ENCODE measurements at places on chromosomes 12 and 14.
A peak's percentile ranks its signal among the peaks of the same experiment; 100 is the strongest.

GRCh38 chr14:64409126-64409920 is 21.2 kb downstream of the MTHFD1 start:
- DNase-seq = peak; percentile 36

- no peak for DNase-seq
Observed at GRCh38 chr12:47824198-47824597, 4.5 kb upstream of the HDAC7 start.

GRCh38 chr12:2998789-2999264 is 39.6 kb downstream of the TEAD4 start:
- no peak for DNase-seq

GRCh38 chr14:67821121-67821520 is 1.5 kb downstream of the RAD51B start:
- DNase-seq = no peak

- no peak for DNase-seq
Observed at GRCh38 chr14:70982200-70982599, 74.9 kb downstream of the PCNX1 start.

- no peak for DNase-seq
Observed at GRCh38 chr12:89029961-89030360, 322.3 kb downstream of the DUSP6 start.

DNA sequence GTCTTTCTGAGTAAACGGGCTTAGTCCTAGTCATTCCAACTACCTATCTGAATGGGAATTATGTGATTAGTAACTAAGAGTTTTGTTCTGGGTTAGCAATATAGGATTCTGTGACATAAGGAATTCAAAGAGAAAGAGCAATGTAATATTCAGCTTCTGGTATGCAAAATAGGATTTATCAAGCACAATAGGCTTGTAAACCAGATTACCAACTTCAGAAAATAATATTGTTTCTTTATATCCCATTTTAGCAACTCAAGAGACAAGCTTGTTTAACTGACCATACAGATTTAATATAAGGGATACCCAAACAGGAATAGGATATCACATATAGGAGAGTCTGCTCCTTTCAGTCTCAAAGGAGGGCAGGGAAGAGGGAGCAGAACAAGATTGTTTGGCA is 240.9 kb downstream of the CEP128 start:
- DNase-seq = no peak

GRCh38 chr12:93883436-93884154 is 206.4 kb downstream of the CRADD start:
- DNase-seq = no peak

DNA sequence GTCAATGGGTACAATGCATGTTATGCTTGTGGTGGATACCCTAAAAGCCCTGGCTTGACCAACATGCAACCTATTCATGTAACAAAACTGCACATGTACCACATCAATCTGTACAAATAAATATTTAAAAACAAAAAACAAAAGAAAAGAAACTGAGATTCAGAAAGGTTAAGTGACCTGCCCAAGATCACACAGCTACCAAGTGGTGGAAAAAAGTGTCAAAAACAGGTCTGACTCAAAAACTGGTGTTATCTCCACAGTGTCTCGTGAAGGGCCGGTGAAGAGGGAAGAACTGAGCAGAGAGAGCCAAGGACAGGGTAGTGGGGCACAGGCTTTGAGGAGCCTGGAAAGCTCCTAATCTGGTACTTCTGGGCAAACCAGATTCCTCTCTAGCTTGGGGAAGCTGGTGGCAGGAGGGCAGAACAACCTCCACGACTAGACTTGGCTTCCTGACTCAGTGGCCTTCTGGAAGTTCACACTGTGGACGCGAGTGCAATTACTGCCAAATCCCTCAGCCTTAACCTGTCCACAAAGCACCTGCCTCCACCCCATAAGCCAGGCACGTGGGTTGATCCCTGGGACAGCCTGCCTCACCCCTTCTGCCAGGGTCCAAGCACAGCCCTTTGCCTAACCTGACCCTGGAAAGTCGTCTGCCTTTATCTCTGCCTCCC is 15.6 kb downstream of the ZBTB39 start:
- no peak for DNase-seq

- DNase-seq = no peak
Observed at GRCh38 chr14:35121026-35121886, 534 bp downstream of the PPP2R3C start.

GRCh38 chr14:36241183-36241582 is 64.7 kb upstream of the PTCSC3 start:
- DNase-seq = no peak

DNA sequence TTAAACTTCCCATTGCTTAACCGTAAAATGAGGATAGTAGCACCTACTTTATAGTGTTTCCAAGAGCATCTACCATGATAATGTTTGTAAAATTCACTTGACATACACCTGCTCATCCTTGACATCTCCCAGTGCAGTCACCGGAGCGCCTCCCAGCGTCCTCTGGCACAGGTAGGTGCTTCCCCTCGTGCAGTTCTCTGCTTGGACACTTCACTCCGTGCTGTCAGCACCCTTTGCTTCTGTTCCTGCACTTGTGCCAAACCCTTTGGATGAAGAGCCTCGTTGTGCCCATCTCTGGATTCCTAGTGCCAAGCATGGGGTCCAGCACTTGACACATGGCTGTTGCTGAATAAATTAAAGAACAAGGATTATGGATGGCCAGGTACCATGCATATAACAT is 28.3 kb downstream of the ETV6 start:
- DNase-seq = no peak

DNA sequence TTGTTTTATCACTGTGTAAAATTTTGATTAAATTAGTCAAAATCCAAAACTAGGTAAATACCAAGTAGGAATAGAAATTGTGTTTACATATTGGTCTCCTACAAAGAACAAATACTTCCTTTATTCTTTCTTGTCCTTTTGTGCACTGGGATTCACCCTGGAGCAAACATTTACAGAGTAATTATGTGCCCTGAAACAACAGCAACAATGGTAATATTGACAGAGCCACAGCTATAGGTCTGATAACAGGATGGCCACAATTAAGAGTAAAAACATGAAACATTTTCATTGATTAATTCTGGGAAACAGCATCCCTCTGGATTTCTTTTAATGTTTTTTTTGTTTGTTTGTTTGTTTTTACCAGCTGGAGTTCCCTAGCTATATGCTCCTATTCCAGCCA is 61.2 kb downstream of the SLC38A6 start:
- no peak for DNase-seq

- no peak for DNase-seq
Observed at GRCh38 chr14:32985866-32986265, 47.2 kb downstream of the NPAS3 start.

DNA sequence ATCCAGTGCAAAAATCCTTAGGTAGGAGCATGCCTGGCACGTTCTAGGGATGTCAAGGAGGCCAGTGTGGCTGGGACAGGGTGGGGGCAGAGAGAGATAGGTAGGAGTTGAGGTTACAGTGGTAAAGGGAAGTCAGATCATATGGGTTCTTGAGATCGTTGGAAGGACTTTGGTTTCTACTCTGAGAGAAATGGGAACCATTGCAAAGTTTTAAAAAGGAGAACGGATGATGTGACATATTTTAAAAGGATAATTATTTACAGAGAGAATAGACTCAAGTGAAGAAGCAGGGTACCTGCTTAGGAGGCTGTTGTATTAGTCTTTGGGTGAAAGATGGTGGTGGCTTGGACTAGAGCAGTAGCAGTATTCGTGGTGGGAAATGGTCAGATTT is 47.6 kb upstream of the ATP2B1 start:
- DNase-seq = no peak

- DNase-seq = no peak
Observed at GRCh38 chr12:122878780-122879612, 16.9 kb downstream of the VPS37B start.

GRCh38 chr12:49109641-49110463 is 795 bp downstream of the LMBR1L start:
- DNase-seq = peak; percentile 48

DNA sequence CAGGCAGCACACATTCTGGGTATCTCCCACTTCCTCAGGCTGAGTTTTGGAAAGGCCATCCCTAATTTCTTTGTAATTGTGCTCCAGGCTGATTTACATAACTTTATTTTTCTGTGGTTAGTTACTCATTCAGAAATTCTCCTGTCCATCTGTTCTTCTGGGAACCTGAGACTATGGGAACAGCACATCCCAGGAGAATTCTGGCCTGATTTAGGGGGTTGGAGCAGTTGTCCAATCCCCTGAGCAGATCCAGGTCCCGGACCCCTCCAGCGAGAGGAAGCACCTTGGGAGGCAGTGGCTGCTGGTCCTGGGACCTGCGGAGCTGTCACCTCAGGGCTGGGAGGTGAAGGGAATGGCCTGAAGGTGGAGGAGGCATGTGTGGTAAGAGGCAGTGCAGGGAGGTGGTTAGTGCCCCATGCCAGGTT is 40.4 kb downstream of the TSPAN9 start:
- DNase-seq = no peak

DNA sequence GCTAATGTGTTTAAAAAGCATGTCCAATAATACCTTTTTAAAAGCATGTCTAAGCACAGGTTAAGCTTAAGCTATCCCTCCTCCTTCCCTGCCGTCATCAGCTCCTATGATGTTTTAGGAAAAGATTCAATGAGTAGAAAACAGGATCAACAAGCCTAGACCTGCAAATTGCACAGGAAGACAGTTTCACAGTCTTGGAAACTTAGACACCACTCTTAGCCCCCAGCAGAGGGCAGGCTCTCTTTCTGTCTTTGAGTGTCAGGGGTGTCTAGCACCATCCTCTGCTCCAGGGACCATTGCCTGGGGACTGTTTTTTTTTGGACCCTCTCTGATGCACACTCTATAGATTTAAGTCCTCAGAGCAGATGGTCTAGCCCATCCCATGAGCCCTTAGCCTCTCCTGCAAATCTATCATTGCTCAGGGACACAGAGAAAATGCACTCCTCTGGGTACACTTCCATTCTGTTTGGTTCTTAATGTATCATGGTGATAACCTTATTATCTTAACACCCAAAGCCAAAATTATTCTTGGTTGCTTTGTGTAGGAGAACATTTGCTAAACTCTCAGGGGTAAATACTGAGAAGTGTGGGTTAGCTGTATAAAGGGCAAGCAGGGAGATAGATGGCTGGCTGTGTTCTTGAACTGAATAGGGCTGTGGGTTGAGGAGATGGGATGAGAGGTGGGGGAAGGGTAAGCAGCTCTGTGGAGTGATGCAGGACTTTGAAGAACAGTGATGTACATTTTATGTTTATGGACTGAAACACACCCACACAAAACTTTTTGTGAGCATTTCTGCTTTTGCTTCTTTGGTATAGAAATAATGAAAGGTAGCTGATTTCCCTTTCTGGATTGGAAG is 259.9 kb upstream of the DDHD1 start:
- peak; percentile 10 for DNase-seq

GRCh38 chr14:105883066-105884005 is 357.0 kb downstream of the TMEM121 start:
- DNase-seq = no peak

DNA sequence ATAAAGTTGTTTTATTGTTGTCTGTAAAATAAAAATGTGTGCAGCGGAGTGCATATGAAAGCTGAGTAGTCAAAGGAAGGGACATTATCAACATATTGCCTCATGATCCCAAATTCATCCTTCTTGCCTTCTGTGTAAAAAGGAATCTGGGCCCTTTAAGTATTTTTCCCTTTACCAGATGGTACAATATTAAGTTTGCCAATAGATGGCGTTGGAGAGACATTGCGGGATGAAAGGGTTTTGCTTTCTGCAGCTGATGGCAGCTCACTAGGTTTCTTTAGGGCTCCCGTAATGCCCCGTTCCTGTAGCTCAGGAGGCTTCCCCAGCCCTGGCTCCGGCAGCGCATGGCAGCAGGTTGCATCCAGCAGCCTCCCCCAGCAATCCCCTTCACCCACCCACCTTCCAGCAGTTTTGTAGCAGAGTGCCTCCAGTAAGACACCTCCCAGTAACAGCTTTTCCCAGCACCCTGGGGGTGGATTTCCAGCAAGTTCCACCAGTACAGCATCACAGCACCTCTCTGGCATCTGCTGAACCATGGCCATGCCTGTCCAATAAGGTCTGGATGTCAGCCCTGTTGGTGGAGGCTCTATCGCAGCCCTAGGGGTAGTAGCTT is 354.4 kb downstream of the MED13L start:
- DNase-seq = peak; percentile 48

GRCh38 chr14:98170575-98170974 is 1101.4 kb downstream of the BCL11B start:
- DNase-seq = no peak

- DNase-seq = no peak
Observed at GRCh38 chr14:64688811-64689281, 15.4 kb upstream of the PLEKHG3 start.

GRCh38 chr12:62375603-62376002 is 91.0 kb upstream of the MON2 start:
- DNase-seq = no peak

DNA sequence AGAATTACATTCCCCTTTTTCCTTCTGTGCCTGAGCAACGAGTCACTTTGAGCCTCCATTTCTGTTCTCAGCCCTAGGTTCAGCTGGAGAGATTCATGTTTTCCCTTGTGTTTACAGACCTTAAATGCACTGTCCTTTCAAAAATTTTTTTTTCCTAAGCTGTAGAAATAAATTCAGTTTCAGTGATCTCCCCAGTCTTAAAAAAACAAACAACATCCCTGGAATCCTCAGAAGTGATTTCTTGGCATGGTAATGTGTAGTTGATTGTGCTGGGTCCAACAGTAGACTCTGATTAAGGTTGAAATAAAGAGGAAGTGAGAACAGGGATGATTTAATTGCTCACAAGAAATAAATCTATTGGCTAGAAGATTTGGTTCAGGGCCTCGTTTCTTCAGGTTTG is 89.3 kb downstream of the NTN4 start:
- no peak for DNase-seq

GRCh38 chr12:119700078-119700477 is 32.1 kb downstream of the PRKAB1 start:
- no peak for DNase-seq

Data from GM13977 (cell line).